ENCODE measurements at places on chromosomes 2 and 18. TPM values are rescaled to one million over a fixed set of nuclear protein-coding genes. Genes with fewer than 3 reads are reported as not detected.

GRCh38 chr2:237455764-237456163, 31.3 kb upstream of the MLPH start:
- DNase-seq: no peak

- no peak for DNase-seq
Observed at GRCh38 chr2:19989342-19989666, 601 bp downstream of the WDR35 start.

DNA sequence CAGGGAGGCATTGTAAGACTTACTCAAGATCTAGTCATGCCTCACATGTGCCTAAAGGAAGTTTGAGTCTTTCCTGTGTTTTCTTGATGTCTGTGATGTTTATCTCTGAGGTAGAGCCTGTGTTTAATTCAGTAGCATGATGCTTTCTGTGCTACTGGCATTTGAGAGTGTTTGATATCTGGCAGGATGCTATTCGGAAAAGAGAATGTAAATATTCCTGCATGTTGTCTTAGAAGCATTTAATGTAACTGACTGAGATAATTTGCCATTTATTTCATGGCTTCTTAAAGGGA, 58.8 kb downstream of the GREB1L start:
- DNase-seq: no peak

GRCh38 chr2:127014630-127015029, 92.3 kb downstream of the BIN1 start:
- peak; percentile 72 for DNase-seq

LIPG gene
- polyA plus RNA-seq: not detected

DNA sequence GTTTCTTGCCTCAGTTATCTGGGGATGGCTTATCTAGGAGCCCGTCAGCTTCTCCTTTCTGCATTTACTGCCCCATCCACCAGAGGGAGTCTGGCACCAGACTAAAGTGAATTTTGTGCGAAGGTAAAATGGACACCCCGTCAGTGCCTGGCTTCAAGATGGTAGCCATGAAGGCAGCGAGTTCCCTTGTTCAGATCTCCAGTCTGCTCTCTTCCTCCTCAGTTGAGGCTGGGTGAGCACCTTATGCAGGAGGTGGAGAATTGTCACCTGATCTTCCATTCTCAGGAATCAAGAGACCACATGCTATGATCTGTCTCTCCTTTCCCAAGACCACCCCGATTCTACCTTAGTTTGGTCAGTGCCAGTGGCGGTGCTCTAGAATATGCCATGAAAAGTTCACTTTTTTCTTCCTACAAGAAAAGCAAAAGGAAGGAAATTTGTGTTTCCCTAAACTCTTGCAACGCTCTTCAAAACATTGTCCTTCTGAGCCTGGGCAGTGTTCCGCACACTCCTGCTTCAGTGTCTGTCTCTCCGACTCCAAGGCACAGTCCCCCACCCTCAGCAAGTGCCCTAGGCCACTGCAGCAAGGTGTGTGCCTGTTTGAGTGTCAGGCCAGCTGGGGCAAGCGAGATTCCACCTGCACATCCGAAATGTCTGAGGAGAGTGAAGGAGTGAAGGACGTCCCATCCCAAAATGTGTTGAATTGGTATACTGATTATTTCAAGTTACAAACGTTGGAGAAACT, 168.6 kb downstream of the SS18 start:
- DNase-seq: no peak

- DNase-seq: peak; percentile 52
Observed at GRCh38 chr2:37090019-37090477, 5.7 kb downstream of the GPATCH11 start.

DNA sequence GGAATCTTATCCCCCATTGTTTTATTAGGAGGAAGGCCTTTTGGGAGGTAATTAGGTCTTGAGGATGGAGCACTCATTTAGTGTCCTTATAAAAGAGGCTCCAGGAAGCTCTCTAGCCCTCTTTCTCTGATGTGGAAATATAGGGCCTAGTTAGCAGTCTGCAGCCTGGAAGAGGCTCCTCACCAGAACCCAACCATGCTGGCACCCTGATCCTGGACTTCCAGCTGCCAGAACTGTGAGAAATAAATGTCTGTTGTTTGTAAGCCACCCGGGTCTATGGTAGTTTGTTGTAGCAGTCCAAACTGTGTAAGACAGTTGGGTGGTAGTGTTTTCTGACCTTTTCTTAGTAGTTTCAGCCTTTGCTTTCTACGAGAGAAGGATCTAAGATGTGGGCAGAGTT, 100.7 kb downstream of the KIAA1328 start:
- no peak for DNase-seq

- no peak for DNase-seq
Observed at GRCh38 chr2:239196474-239197021, 204.3 kb downstream of the HDAC4 start.

DNA sequence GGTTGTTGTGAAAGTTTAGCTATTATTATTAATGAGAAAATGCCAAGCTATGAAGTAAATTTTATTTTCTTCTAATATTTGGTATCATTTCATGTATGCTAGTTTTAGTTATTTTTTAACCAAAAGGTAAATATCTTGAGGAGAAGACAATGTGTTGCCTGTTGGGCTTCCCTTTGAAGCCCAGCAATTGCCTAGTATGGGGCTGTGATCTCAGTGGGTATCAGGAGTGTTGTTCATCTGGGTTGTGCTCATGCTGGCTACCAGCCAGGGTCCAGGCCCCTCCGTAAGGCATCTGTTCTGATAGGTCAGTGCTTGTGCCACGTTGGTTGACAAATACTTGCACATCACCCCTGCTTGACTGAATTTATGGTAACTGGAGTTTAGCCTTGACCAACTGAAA, 38.0 kb upstream of the DARS1 start:
- DNase-seq: no peak

UBE2E3 gene
- 52.1 TPM for polyA plus RNA-seq

- no peak for DNase-seq
Observed at GRCh38 chr18:56148373-56148772, 490.0 kb downstream of the TXNL1 start.

DNA sequence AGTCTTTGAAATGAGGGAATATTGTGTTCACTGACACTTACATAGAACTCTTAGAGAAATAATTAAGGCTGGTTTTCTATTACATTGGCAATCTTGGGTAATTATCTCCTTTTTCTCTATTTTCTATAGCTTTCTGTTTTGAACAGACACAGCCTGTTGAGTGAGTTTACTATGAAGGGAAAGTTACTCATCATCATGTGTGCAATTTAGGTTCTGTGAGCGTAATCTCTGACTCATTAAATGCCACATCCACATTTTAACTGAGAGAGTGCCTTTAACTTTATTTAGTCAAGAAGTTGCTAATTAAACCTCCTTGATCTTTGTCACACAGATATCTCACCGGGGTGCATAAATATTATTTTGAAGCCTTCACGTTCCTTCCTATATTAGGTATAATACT, 174.0 kb upstream of the SLC8A1 start:
- DNase-seq: peak; percentile 23

DNA sequence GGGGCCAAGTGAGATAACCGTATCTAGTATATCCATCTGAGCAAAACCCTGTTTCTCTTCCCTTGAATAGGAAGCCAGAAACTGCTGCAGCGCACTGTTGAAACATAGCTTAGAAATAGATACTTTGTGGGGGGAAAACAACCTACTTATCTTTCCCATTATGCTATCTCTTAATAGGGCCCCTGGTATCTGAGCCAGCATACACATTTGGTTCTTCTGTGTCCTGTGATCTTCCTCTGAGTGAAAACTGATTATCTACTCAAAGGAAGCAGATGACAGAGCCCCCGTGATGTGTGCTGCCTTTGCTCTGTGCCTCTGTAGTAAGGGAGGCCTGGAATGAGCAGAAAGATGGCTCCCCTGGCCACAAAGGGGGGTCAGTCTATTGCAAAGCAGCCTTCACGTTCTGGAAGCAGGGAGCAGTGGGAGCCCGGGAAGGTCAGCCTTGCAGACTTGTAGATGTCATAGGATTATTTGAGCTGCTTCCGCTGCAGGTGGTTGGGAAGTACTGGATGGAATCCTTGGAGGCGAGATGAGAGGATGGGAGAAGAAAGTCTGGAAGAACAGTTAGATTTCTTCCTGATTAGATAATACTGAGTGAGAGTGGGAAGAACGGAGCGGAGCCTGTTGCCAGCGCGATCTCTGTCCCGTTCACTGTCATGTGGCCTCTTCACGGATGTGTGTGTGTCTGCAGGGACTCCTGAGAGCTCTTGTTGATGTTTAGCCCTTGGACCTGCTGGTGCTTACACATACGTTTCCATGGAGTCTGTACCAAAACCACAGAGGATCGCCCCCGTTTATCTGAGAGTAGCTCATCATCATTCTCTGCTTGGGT, 150.1 kb downstream of the AGAP1 start:
- no peak for DNase-seq

GRCh38 chr2:167289651-167290410, 401.6 kb downstream of the XIRP2 start:
- no peak for DNase-seq
